SK-N-MC (cell line): ENCODE measurements at places on chromosomes 2 and 18.

- no peak for DNase-seq
These were observed 189.8 kb downstream of the SH3BP4 start for GRCh38 chr2:235141411-235142128.

- no peak for DNase-seq
These were observed 65.7 kb upstream of the CTAGE1 start for GRCh38 chr18:22483407-22483806.

GRCh38 chr2:164538240-164538866 is 82.9 kb downstream of the GRB14 start:
- DNase-seq = peak; percentile 50

- DNase-seq = no peak
These were observed 63.9 kb downstream of the LRRFIP1 start for GRCh38 chr2:237691029-237691907.

GRCh38 chr2:127044977-127045661 is 61.8 kb downstream of the BIN1 start:
- DNase-seq = no peak

DNA sequence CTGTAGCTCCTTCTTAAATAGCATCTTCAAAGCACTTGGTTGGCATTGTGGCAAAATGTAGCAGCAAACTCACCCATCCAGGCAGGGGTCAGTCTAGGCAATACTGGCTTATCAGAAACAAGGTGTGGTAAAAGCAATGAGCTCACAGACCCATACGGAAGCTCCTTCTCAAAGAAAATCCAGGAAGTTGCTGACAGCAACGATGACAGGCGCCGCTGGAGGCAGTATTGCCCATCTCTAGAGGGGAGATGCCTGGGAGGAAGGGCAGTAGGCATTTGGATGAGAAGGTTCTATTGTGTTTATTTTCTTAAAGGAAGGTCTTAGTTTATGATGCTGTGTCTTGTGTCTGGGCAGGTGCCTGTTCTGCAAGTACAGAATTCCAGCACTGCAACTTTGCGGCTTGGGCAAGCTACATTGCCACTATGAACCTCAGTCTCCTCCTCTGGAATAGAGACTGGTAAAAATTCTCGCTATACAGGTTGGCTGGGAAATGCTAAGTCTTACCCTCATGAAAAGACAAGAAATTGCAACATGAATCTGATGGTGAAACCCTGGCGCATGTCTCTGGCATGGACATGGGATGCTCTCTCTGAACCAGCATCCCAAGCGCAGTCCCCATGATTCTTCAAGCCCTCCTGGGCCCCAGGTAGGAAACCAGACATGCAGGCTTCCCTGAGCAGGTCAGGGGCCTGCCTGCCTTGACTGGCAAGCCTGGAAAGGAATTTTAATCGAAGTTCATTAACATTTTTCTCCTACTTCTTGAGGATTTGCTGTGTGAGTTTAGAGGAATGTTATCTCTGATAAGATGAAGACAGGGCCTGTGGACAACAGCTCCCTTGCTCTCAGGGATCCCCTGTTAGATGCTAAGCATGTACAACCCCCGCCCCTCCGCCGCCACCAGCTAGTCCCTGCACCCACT is 156.0 kb downstream of the TFCP2L1 start:
- no peak for DNase-seq

- no peak for DNase-seq
These were observed 98.5 kb downstream of the CTIF start for GRCh38 chr18:48637081-48637990.
